ENCODE measurements at places on chromosomes 3 and 15.

- peak; percentile 56 for DNase-seq
These were observed 50.5 kb downstream of the SRGAP3 start for GRCh38 chr3:9198899-9199335.

DNA sequence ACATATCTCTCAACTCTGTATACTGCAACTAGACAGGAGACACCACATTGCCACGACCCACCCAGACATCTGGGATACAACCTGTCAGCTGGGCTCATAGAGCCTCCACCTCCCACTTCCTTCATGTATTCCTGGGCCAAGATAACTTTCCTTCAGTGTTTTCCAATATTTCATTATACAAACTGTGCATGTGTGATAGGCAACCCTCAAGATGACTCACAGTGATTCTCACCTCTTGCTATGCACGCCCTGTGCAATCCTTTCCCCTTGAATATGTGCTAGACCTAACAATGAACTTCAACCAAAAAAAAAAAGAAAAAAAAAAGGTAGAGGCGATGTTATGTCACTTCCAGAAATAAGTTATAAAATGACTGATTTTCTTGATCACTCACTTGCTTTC, 138.0 kb upstream of the ALCAM start:
- DNase-seq: no peak

GRCh38 chr3:108152274-108152673, 61.4 kb upstream of the CD47 start:
- no peak for DNase-seq

- DNase-seq: no peak
These were observed 188.5 kb upstream of the TLE3 start for GRCh38 chr15:70286113-70286806.

- peak; percentile 50 for DNase-seq
These were observed 258.9 kb downstream of the PDZRN3 start for GRCh38 chr3:73365756-73366397.

DNA sequence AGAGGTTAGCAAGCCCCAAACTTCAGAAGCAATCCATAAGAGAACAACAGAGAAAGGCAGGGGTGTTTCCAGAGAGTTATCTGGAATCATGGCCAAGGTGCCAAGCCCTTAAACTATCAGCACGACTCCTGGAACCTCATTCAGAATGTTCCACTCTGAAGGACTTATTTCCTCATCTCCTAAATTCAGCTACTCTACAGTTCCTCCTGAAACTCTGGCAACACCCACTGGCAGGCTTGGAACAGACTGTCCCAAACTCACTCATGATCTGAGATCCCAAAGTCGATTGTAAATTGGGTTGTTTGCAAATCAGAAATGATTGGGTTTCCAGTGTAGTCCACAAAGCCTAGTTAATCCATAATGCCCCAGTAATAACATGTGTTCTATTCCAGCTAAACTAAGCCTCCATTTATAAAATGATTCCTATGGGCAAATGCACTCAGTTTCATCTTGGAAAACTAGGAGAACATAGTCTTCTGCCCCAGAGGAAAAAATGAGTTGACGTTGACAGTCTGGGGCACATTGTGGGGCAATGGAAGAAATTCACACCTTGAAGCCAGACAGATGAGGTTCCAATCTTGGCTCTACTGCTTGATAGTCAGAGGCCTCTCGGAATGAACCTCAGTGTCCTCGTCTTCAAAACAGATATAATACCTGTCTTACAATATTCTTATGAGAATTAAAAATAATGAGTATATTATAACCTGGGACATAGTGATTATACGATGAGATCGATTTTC, 65.9 kb downstream of the SLCO2A1 start:
- no peak for DNase-seq

DNA sequence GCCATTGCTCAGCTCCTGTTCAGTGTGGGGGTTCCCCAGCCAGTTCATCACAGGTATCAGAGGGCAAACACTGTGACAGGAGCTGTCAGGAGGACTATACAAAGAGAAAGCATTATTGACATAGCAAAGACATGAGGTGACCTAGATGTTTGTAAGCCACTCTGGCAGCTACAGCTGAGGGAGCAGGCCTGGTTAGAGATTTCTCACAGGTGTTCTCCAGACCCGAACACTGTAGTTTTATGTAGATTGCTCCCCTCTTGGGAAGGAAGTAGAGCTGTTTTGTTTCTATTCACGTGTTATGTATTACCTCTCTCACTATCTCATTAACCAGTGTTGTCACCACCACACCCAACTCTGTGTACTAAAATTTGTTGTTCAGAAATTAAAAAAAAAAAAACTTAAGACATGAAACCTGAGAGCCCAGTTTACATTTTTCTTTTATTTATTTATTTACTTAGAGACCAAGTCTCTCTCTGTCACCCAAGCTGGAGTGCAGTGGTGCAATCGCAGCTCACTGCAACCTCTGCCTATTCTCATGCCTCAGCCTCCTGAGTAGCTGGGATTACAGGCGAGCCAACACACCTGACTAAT, 123.7 kb downstream of the RBPMS2 start:
- DNase-seq: no peak

GRCh38 chr3:78459796-78460195, 1308.0 kb downstream of the ROBO1 start:
- no peak for DNase-seq

GRCh38 chr3:149314807-149315578, 18.4 kb downstream of the TM4SF18 start:
- DNase-seq: no peak

GRCh38 chr3:185837414-185837813, 12.6 kb upstream of the IGF2BP2 start:
- no peak for DNase-seq

- DNase-seq: no peak
These were observed 249.1 kb upstream of the MCTP2 start for GRCh38 chr15:93982226-93982727.

GRCh38 chr3:178479860-178480259, 56.4 kb upstream of the KCNMB2 start:
- DNase-seq: no peak

GRCh38 chr15:99764522-99764921, 31.3 kb upstream of the LYSMD4 start:
- no peak for DNase-seq

DNA sequence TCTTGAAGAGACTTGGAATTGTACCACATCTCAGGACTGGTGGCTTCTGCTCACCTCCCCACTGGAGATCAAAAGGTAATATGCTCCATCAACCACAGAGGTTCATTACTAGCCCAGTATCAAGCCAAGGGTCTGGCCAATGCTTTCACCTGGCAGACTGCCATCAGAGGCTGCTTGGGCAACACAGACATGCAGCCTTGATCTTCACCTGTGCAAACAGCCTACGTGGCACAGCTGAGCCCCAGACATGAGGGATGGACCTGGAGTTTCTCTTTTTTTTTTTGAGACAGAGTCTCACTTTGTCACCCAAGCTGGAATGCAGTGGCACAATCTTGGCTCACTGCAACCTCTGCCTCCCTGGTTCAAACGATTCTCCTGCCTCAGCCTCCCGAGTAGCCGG, 105.6 kb upstream of the HES1 start:
- DNase-seq: no peak

GRCh38 chr3:116912116-116912515, 202.5 kb downstream of the TUSC7 start:
- DNase-seq: no peak

- no peak for DNase-seq
These were observed 94.3 kb upstream of the CBLB start for GRCh38 chr3:105963161-105963560.

DNA sequence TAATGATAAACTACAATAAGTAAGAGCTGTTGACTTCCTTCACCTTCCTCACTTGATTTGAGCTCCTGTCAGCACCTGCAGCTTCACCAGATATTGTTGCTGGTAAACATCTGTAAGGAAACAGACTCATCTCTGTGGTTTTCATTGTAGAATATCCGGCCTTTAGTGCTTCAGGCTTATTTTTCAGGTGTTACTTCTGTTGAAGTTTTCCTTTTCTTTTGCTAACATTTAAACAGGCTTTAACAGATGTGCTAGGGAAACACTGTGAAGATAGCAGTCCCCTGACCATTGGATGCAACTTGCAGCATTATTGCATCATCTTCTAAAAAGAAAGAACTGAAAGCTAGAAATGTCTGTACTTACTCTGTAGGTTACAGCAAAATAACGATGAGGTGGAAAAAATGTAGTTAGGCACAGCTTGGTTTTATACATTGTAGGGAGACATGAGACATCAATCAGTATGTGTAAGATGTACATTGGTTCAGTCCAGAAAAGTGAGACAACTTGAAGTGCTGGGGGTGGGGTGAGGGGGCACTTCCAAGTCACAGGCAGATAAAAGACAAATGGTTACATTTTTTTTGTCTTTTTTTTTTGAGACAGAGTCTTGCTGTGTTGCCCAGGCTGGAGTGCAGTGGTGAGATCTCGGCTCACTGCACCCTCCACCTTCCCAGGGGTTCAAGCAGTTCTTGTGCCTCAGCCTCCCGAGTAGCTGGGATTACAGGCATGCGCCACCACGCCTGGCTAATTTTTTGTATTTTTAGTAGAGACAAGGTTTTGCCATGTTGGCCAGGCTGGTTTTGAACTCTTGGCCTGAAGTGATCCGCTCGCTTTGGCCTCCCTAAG, 10.2 kb downstream of the EDEM1 start:
- DNase-seq: no peak

- DNase-seq: no peak
These were observed 51.0 kb downstream of the NFKBIZ start for GRCh38 chr3:101900316-101900715.

DNA sequence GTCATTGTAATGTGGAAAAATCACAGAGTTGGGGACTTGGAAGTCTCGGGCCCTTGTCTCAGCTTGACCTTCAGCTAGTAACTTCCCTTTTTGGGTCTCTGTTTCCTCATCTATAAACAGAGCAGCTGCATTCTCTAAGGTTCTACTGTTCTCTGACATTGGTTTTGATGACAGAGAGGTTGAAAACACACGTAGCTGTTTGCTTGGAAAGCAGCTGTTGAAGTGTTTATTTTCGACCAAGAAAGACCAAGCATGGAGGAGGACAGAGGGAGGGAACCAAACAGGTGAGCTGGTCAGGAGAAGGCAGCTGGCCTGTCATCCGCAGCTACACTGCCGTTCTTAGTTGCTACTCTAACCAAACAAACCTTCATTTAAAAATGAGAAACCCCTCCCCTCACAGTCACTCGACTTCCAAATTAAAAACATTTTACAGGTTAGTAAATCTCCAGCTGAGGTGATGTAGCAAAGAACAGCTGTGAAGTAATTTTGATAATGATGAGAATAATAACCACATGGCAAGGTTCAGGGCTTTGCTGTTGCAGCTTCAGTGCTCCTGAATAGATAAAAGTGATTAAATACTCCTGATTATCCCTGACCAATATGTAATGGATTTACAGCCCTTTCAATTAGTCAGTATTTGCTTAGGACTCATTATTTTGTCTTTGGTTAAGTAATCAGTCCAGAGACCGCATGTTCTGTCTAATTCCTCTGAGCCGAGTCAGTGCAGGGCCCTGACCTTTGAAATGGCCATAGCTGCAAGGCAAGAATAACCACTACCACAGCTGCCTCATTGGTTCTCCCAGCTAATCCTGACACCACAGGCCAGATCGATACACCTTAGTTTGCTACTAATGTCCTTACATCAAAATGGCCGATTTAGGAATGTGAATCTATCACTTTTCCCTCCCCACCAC, 65.3 kb downstream of the MEIS2 start:
- DNase-seq: no peak

DNA sequence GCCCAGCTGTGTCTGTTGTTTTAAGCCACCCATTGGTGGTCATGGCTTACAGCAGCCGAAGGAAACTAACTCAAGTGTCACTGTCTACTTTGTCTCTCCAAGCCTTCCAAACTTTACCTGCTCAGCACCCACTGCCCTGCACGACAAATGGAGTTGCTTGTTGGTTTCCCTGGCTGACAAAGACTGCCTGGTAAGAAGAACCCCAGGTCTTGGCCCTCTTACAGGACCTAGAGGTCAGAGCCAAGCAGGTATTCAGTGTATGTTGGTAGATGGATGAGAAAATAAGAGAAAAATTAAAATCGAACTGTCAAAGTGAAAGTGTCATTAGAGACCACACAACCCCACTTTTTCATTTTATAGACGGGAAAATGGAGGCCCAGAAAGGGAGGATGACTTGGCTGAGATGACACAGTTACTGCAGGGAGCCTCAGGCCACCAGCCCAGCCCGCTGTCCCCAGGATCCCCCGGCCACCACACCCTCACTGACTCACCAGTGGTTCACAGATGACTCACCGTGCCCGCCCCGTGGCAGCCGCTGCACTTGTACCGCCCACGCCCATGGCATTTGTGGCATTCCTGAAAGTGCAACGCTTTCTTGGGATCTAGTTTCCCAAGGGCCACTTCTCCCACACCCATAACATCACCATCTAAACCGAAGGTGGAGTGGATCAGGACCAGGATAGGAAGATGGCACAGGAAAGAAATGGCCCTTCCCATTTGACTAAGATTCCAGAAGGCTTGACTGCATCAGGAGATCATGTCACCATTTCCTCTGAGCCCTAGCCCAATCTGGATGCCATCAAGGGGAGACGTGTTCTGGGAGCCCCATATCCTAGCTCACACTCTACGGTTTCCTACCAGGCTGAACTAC, 15.2 kb downstream of the SSUH2 start:
- no peak for DNase-seq

GRCh38 chr15:66803182-66803729, 101.2 kb downstream of the SMAD6 start:
- DNase-seq: no peak

GRCh38 chr3:116135457-116136085, 309.7 kb downstream of the LSAMP start:
- peak; percentile 28 for DNase-seq

GRCh38 chr3:65685621-65686235, 353.0 kb downstream of the MAGI1 start:
- no peak for DNase-seq

- no peak for DNase-seq
These were observed 79.0 kb downstream of the ERC2 start for GRCh38 chr3:56389183-56389830.

GRCh38 chr3:123941121-123941520, 19.9 kb downstream of the CCDC14 start:
- DNase-seq: no peak

DNA sequence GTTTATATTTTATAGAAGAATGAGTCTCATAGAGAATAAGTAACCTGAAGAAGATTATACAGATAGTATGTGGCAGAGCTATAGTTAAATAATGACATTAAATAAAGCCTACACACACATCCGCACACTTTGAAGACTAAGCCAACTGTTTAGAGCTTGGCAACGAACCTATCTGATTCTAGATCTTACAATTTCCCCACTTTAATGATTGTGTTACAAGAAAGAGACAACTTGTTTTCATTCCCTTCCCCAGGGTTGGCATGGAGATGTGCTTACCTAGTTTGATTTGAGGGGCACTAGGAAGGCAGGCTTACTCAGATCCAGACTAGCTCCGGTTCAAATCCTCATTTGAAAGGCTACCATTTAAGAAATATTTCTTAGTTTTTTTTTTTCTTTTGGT, 61.9 kb upstream of the CBLB start:
- DNase-seq: no peak

DNA sequence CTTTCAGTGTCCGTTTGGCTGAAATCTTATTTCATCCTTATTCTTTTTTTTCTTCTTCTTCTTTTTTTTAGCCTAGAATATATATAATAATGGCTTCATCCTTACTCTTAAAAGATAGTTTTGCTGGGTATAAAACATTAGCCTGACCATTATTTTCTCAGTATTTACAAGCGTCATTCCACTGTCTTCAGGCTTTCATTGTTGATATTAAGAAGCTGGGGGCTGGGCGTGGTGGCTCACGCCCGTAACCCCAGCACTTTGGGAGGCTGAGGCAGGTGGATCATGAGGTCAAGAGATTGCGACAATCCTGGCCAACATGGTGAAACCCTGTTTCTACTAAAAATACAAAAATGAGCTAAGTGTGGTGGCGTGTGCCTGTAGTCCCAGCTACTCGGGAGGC, 10.6 kb downstream of the ZNF710 start:
- DNase-seq: no peak
